Stimulated activated CD8-positive, alpha-beta memory T cell treated with anti-CD3 and anti-CD28 coated beads, Interleukin-15, amount 100 ng/mL, for 48 hours (primary cell): ENCODE measurements at places on chromosomes 13 and 19.
A peak's percentile ranks its signal among the peaks of the same experiment; 100 is the strongest.

- peak; percentile 86 for DNase-seq
These were observed 797 bp upstream of the HSD17B14 start for GRCh38 chr19:48837051-48837524.

- DNase-seq: no peak
These were observed 674 bp downstream of the TRPC4 start for GRCh38 chr13:37868691-37869505.

- DNase-seq: no peak
These were observed 541.8 kb downstream of the IRS2 start for GRCh38 chr13:109244566-109244965.

DNA sequence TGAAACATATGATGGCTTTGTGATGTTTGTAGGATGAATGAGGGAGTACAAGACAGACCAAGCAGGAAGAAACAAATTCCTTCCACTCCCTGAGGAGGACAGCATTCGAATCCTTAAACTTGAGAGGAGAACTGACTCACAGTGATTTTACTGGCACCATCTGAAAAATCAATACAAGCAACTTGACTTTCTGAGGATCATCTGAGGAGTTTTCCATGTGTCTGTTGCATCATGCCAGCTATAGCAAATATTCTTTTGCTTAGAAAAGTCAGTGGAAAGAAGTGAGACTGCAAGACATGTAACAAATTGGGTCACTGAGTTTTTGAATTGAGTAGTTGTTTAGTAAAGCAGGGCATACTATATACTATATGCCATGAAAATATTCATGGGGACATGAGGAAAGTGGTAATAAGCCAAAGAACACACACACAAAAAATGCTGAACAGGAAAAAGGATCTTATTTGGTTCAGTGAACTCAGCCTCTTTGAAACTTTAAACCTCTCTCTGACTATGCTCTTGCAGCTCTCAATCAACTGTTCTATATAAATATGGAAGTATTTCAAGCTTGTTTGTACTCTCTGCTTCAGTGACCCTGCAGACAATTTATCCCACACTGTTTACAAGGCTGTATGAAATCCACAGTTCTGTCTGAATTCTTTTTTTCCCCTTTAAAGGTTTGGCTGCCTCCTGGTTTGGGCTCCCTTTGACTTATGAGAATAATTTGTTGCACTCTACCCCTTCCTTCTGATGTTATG lies 35.5 kb downstream of the SERTM1 start:
- DNase-seq: no peak

- no peak for DNase-seq
These were observed 37.6 kb downstream of the ARHGEF18 start for GRCh38 chr19:7386308-7386707.

DNA sequence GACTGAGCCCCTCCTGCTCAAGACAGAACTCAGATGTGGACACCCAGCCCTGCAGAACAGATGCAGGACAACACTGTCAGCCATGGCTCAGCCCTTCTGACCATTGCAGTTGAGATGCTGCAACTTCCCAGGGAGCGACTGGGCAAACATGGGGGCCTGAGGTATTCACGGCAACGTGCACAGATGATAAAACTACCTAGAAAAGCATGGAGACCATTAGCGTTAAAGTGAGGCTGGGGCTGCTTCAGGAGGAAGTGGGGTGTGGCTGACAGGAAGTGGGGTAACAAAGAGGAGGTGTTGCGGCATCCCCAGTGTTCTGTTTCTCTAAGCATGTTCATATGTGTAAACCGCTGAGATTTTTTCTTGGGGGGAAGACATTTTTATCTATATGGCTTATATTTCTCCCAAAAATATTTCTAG lies 1.3 kb upstream of the SIGLEC9 start:
- DNase-seq: no peak

DNA sequence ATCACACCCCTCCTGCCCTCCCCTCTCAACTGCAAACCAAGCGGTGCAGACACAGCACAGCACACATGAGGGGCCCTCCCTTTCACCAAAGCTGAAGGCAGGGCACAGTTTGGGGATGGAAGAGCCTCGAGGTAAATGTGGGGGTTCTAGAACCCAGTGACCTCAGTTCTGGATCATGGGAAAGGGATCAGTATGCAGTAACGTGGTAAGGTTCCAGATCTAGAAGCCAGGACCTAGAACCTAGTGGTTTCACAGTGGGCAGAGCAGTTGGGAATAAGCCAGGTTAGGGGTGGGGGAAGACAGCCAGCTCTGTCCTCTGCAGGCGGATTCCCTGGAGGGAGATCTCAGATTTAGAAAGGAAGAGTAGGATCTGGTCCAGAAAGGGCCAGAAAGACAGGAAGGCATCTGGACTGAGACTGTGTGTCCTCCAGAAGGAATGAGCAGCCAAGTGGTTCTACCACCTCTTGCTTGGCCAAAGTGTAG lies 3.1 kb downstream of the FTL start:
- no peak for DNase-seq

DNA sequence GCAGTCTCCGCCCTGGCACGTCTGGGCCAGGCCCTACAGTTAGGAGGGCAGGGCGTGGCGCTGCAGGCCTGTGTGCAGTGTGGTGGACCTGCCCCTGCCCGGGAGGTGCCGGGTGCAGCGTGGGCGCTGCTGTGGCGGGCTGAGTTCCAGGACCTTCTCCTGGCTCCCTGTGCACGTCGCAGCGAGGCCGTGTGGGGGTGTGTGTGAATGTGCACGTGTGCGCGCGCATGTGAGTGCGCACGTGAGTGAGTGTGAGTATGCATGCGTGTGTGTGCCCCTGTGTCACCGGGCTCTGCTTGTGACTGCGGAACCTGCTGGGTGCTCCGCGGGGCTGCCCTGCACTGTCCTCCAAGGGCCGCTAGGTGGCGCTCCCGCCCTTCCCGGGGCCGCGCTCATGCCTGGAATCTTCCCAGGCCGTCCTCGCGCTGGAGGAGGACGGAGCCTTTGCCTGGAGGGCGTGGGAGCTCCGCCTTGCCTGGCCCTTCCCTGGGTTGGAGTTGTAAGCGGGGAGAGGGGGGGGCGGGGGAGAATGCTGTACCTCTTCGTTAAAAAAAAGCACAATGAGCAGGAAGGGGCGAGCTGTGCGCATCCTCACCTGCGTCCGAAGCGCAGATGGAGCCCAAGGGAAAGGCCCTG lies 79.3 kb downstream of the KDM4B start:
- peak; percentile 39 for DNase-seq

DNA sequence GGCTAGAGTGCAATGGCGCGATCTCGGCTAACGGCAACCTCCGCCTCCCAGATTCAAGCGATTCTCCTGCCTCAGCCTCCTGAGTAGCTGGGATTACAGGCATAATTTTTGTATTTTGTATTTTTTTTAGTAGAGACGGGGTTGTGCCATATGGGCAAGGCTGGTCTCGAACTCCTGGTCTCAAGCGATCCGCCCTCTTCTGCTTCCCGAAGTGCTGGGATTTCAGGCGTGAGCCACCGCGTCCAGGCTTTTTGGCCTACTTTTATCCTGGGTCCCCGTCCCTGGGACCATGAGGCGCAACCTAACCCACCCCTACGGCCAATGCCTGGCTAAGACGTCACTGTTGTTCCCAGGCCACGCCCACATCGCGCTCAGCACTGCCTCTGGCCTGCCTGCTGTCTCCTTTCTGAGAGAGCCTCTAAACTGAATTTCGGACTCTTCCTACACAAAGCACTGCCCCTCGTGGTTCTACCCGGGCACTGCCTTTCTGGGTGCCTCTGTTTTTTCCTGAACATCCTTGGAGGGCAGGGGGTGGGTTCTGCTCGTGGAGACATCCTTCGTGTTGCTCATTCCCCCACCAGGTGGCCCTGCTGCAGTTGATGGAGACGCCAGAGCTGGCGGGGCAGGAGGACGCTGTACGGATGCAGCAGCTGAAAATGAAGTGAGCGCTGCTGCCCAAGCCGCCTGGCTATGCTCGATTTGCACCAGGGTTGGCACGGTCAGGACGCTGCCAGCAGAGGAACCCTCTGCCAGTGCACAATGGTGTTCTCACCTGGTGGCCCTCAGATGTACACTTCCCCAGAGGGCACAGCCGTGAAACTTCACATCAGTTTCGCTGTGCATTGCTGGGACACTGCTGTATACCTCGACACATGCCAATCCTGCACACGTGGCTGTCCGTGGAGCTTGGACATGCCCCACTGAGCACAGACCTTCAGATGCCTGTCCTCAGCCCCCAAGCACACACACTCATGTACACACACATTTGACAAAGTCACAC lies 2.0 kb downstream of the REX1BD start:
- DNase-seq: no peak

GRCh38 chr13:29716493-29716892 lies 121.0 kb upstream of the SLC7A1 start:
- DNase-seq: no peak

DNA sequence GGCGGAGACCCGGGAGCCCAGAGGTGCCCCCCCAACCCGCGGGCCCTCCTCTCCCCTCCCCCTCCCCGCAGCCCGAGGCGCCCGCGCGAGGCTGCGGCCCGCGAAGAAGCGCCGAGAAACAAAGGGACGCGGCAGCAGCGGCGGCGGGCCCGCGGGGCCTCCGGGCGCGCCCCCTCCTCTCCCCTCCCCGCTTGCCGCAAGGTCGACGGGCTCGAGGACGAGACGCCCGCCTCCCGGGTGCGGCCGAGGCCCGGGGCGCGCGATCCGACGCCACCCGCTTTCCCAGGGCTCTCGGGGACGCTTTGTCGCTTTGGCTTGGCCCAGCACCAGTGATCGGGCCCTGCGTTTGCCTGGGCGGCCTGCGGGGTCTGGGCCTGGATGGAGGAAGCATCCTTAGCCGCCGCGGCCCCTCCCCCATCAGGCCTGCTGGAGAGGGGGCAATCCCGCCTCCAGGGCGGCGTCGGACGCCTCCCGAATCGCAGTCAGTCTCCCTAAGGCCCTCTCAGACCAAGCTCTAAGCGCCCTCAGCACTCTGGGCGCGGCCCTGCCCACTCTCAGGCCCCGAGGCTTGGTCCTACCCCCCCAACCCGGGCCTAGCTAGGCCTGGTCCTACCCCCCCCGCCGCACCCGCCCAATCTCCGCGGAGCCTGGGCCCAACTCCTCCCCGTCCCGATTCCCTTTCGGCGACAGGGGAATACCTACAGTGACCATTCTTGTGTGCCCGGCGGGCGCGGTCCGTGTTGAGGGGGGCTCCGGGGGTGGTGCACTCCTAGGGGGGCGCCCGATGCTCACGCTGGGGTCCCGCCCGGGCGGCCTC lies 740 bp downstream of the ELAVL3 start:
- DNase-seq: no peak

- no peak for DNase-seq
These were observed 23.0 kb upstream of the MYO16 start for GRCh38 chr13:108606424-108606823.

GRCh38 chr19:44903602-44904425 lies 1.8 kb upstream of the APOE start:
- peak; percentile 66 for DNase-seq

DNA sequence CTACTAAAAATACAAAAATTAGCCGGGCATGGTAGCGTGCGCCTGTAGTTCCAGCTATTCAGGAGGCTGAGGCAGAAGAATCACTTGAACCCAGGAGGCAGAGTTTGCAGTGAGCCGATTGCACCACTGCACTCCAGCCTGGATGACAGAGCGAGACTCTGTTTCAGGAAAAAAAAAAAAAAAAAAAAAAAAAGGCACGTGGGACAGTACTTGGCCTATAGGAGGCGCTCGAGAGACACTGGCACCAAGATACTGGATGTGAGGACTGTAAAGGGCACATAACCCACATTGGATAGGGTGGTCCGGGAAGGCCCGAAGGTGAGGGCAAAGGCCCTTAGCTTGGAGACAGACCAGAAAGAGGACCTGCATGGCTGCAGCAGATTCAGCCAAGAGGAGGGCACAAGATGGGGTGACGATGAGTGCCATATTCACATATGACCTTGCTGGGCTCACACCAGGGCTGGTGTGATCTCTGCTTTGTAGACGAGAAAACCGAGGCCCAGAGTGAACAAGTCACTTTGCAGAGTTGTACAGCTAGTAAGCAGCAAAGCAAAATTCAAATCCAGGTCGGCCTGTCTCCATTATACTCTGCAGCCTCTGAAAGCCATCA lies 89.4 kb downstream of the DPF1 start:
- no peak for DNase-seq

DNA sequence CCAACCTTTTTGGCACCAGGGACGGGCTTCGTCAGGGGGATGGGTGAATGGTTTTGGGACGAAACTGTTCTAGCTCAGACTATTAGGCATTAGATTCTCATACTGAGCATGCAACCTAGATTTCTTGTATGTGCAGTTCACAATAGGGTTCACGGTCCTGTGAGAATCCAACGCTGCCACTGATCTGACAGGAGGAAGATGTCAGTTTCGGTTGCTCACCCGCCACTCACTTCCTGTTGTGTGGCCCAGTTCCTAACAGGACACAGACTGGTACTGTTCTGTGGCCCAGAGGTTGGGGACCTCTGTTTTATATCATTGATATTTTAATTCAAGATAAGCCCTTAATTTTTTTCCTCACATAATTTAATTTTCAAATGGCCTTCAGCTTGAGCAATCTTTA lies 26.7 kb upstream of the TDRD3 start:
- no peak for DNase-seq

DNA sequence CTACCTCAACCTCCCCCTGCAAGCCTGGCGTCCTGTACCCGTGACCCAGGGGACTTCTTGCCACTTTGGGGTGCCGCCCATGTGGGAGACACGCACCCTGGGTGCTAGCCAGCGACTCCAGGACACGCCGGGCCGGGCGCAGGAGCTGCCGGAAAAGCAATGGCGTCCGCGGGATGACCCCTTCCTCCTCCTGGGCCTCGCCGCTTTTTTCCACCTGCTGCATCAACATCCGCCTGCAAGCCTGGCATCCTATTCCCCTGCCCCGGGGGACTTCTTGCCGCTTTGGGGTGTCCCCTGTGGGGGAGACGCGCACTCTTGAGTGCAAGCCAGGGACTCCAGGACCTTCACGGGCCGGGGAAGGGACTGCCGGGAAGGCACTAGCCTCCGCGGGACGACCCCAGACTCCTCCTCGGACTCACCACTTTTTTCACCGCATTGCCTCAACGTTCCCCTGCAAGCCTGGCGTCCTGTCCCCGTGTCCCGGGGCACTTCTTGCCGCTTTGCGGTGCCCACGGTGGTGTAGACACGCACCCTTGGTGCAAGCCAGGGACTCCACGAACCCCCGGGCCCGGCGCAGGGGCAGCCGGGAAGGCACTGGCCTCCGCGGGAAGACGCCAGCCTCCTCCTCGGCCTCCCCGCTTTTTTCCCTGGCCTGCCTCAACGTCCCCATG lies 237.8 kb downstream of the TUBA3C start:
- DNase-seq: no peak
